Activated T-cell treated with anti-CD3 and anti-CD28 coated beads for 24 hours (primary cell): ENCODE measurements at places on chromosomes 7 and 10.

GRCh38 chr10:100009793-100010676 lies at the start of gene DNMBP:
TSS of gene DNMBP (minus strand) at chr10:100009947. CDS start at chr10:99972124, 37,823 bp downstream.
- peak; percentile 77 for DNase-seq

DNA sequence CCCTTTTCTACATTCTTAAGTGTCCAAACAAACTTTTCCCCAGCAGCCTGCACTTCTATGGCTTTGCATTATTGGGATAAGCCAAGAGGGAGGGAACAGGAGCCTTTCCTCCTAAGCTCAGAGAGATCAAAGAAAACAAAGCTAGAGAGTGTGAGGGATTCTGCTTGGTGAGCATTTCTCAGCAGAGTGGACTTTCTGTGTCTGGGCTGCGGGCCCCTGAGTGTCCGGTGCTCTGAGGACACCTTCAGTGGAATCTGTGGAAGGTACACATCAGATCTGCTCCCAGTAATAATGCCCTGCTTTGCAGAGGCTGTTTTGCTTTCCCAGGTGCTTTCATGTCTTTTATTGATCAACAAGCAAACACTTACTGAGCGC lies 50.2 kb downstream of the KCNMA1 start:
- no peak for DNase-seq

- DNase-seq = peak; percentile 58
Measured at GRCh38 chr7:127347567-127348246, 44.8 kb downstream of the ZNF800 start.

DNA sequence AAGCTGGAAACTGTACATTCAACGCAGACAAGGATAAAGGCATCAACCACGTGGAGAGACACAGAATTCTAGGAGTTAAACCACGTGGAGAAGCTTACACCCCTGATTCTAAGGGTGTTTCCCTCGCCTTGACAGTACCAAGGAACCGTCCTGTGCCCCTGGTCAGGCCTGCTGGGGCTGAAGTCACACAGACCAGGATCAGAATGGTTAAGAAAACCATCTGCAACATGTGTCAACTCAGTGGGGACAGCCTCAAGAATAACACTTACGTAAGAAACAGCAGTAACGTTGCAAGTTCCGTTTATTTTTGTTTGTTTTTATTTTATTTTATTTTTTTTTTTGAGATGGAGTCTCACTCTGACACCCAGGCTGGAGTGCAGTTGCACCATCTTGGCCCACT lies 55.6 kb downstream of the CHST15 start:
- DNase-seq = no peak

DNA sequence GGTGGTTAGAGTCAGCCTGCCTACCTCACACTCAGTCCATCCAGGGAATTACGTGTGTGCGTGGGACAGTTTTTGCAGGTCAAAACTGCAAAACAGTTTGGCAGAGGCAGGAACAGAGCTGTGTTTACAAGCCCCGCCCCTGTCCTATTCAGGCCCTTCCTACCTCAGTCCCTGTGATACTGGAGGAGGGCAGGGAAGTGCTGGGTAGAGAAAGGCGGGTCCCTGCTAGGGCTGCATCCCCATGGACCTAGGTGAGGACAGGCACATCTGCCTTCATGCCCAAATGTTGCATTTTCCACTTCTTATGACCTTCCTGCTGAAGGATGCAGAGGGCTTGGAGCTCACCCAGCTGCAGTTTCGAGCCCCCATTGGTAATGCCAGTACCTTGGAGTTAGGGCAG lies 25.1 kb downstream of the SBDS start:
- no peak for DNase-seq

GRCh38 chr7:20778063-20778721 lies 8.5 kb downstream of the SP8 start:
- no peak for DNase-seq

- no peak for DNase-seq
Measured at GRCh38 chr10:35133586-35133985, 6.9 kb downstream of the CREM start.

GRCh38 chr7:79734181-79734580 lies 280.7 kb upstream of the MAGI2 start:
- DNase-seq = no peak

DNA sequence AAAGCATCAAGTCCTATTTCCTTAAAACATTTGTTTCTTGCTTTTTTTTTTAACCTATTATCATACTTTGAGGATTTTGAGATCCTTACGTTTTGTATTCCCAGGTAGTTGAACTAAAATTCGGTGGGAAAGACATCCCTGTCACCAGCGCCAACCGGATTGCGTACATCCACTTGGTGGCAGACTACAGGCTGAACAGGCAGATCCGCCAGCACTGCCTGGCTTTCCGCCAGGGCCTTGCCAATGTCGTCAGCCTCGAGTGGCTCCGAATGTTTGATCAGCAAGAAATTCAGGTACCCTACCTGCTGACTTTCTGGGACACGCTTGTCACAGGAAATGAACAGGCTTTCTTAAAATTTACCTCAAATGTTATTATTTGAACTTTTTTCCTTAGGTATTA lies 83.0 kb upstream of the DNAJB6 start:
- no peak for DNase-seq

DNA sequence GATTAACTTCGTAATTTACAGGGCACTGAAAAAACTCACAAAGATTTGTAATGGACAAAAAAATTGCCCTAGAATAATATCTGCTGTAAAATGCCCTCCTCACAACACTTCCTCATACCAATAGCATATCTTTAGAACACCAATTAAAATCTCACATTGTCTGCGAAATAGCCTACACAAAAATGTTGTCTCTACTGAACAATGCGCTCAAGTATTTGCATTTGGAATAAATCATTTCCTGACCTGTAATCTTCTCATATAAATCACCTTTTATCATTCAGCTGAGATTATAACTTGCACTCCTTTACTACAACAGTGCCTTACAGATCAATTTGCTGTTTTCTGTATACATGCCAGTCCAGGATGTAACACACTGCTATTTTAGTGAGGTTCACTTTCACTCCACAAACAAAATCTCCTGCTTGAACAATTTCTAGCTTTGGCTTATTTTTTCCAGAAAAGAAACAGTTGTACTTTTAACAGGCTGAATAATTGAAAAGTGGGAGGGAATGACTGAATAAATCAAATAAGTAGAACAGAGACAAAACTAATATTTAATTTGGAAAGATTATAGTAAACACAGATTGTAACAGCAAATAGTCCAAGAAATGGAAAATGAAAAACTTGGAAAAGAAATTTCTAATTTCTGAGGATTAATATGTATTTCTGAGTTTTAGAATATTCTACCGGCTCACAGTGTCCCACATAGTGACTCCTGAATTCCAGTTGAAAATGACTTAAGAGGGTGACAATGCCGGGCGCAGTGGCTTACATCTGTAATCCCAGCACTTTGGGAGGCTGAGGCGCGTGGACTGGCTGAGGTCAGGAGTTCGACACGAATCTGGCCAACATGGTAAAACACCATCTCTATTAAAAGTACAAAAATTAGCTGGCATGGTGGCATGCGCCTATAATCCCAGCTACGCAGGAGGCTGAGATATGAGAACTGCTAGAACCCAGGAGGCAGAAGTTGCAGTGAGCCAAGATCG lies 30.6 kb downstream of the JMJD1C start:
- no peak for DNase-seq

DNA sequence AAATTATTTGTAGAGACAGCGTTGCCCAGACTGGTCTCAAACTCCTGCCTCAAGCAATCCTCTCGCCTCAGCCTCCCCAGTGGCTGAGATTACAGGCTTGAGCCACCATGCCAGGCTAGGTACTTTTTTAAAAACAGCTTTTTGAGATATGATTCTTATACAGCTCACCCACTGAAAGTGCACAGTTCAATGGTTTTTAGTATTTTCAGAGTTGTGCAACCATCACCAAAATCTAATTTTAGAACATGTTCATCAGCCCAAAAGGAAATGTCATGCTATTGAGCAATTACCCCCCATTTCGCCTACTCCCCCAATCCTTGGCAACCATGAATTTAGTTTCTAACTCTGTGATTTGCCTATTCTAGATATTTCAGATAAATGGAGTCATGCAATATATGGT lies 73.7 kb downstream of the EVX1 start:
- DNase-seq = no peak

DNA sequence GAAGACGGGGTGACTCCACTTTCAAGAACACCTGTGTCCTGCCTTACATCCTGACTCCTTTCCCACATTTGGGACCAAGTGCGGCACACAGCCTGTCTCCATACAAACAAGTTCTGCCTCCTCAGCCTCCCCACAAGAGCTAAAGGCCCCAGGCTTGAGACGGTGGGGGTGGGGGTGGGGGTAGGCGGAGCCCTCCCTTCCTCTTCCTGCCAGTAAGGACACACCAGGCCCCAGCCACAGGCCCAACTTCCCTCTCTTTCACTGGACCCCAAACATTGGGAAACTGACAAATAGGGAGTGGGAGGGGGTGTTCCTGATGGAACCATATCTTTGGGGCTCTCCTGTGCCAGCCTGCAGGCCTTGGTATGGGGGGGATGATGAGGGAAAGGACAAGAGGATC lies 4.6 kb downstream of the CDK5 start:
- DNase-seq = no peak

- no peak for DNase-seq
Measured at GRCh38 chr7:303884-304573, 14.1 kb downstream of the FOXL3 start.
